IPS DF 19.7 (cell line): ENCODE measurements at places on chromosomes 13 and 19.

GRCh38 chr19:35963514-35963913 lies 27.3 kb downstream of the LRFN3 start:
- DNase-seq, result no peak

- no peak for DNase-seq
These were observed 991.7 kb downstream of the EFNB2 start for GRCh38 chr13:105543742-105544141.

DNA sequence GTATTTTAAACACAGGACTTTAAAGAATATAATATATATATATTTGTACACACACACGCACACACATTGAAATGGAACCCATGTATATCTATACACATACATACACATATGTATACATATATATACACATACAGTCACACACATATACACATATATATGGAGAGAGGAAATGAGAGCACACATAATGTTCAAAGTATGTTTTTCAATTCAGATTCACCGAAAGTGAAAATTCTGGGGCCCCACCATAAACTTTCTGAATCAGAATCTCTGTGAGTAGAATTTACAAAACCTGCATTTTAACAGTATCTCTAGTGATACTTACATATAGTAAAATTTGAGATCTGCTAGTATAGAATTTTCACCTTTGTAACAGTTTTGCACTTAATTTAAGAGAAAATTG lies 60.4 kb upstream of the OBI1 start:
- no peak for DNase-seq

- no peak for DNase-seq
These were observed 2.7 kb upstream of the CNN1 start for GRCh38 chr19:11535792-11536595.

DNA sequence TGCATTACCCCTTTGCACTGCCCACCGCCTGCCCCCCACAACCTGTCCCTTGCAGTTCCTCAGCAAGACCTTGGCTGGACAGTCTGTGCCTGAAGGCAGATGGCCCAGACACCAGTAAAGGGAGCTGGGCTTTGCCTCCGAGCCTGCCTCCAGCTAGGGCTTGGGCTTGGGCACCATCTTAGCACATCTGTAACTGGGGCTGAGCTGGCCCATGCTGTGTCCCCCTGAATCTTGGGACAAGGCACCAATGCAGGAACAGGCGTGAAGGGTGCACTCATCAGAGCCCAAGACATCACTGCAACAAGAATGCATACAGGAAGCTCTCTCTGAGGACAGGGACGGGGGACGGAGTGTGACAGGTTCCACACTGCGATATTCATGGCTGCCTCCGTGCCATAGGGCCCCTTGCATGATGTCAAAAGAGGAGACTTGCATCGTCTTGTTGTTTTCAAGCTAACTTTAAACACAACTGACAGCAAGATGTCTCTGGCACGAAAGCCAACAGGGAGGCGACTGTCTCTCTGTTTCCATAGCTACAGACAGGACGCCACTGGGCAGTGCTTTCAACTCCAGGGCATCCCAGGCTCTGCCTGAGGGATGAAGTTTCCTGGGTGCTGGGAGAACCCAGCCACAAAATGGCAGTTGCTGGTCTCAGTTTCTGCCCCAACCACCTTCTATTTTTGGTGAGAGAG lies 8.7 kb upstream of the CHST8 start:
- DNase-seq, result no peak

DNA sequence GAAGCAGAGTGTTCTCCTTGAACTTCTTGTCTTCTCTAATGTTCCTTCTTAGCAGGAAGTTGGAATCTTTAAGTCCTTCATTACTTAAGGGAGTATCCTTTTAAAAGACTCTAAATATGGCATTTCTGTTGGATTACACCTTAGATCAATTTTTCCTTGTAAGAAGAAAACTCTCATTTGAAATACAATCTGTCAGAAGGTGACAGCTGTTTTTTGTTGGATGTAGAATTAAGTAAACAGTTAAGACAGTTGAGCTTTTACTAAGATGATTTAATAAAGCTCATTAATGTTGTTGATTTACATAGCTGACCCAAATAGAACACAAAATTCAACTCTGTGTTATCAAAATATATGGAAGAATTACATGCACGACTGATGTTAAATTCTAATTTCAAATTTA lies 16.7 kb upstream of the MBNL2 start:
- DNase-seq, result no peak

DNA sequence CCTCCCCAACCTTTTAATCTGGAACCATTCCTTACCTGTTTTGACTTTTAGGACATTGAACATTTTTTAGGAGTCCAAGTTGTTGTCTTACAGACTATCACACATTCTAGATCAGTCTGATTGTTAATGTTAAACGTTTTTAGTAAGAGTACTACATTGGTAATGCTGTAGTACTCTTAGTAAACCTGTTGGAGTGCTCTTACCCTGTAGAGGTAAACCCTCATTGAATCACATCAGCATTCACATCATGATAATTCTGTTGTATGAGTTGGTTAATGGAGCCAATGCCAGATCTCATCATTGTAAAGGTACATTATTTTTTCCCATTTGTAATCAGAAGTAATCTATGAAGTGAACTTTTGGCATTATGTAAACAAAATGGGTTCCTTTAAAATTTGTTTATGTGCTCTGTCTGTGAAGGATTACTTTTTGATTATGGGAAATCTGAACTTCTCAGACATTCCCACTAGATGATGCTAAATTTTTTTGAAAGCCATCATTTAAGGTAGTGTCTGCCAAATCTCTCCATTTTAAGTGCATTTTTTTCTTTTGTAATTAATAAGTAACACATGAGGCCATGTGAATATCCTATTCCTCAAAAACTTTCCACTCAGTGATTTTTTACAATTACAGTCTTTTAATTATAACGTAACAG lies 55.2 kb downstream of the VWA8 start:
- no peak for DNase-seq

- DNase-seq, result no peak
These were observed 111.2 kb upstream of the CLDN10 start for GRCh38 chr13:95441326-95441725.

- no peak for DNase-seq
These were observed 148.9 kb downstream of the USP12 start for GRCh38 chr13:27022571-27023311.

DNA sequence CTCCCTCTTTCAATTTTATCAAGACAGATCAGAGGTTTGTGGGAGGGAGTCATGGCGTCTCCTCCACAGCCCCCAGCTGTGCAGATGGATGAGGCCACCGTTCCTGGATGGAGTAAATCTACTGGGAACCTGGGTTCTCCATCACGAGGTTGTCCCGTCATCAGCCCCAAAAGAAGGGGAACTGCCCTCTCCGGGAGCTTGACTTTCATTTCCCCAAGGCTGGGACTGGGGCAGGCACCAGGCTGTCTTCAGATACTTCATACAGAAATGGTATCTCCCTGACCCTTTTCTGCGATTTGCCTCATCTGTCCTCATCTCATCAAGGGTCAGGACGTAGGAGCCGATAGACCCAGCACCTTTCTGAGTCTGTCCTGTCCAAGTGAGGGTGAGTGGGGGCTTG lies 9.8 kb downstream of the LILRB2 start:
- no peak for DNase-seq

- no peak for DNase-seq
These were observed 23.3 kb upstream of the CACTIN start for GRCh38 chr19:3649888-3650287.

- no peak for DNase-seq
These were observed 14.8 kb downstream of the LYPD3 start for GRCh38 chr19:43450545-43450997.

- no peak for DNase-seq
These were observed 73.2 kb upstream of the RFC3 start for GRCh38 chr13:33744589-33745369.
